Large intestine (tissue), 12 donors: ENCODE measurements at places on chromosomes 7 and 10.

GRCh38 chr7:142812437-142813215 is 41.9 kb downstream of the PRSS2 start:
- DNase-seq: no peak

- no peak for DNase-seq
Observed at GRCh38 chr10:79020015-79020491, 48.7 kb upstream of the ZMIZ1 start.

DNA sequence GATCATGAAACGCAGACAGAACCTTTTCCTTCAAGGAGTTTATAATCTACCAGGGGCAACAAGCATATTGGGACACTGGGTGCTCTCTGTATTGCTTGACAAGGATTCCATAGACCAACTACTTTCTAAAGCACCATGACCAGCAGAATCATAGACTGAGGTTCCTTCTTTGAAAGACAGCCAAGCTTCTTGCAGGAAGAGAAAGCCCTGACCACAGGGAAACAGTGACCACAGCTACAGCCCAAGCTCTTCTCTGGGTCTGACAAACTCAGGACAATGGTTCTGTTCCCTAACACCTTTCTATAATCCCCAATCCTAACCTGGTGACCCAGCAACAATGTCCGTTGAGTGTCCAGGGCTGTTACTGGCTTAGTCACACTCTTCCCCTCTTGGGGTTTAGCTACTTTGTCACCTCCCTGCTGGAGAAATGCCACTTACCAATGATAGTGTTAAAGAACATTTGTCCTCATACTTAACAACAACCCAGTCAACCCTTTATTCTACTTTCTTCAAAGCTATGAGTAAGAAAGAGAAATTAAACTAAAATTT is 155.7 kb downstream of the JAZF1 start:
- DNase-seq: no peak

- DNase-seq: no peak
Observed at GRCh38 chr10:7605565-7606295, 61.0 kb downstream of the ITIH5 start.

- no peak for DNase-seq
Observed at GRCh38 chr10:132404169-132404880, 7.3 kb downstream of the PWWP2B start.
